ENCODE measurements at places on chromosomes 13 and 19.
A peak's percentile ranks its signal among the peaks of the same experiment; 100 is the strongest.

GRCh38 chr19:55552620-55553019 is 7.3 kb upstream of the SBK3 start:
- DNase-seq, result no peak

DNA sequence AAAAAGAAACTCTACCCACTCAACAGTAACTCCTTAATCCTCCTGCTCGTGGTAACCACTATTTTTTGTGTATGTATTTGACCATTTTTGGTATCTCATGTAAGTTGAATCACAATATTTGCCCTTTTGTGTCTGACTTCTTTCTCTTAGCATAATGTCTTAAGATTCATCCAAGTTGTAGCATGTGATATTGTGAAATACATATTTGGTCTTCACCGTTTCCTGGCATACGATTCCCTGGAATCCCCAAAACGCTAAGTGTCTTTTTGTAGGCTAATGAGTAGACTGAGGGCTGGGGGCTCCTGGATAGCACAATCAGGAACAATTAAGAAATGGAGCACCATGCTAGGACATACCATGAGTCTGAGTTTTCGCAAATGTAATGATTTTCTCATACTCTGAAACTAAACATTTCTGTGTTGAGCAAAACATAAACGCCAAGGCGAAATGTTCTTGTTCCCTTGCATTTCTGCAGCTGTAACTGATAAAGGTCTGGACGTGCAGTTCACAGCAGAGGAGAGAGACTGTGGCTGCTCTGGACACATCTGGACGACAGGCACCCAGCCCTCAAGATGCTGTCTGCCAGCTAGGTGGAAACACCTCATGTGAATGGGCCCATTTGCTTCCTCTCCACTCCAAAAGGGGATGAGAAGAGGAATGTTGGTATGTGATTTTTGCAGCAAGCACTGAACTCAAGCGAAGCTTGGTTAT is 38.4 kb downstream of the BRD4 start:
- DNase-seq, result no peak

- no peak for DNase-seq
Measured at GRCh38 chr13:32639502-32640105, 53.4 kb downstream of the PDS5B start.

GRCh38 chr19:31962561-31962996 is 382.8 kb upstream of the ZNF507 start:
- no peak for DNase-seq

DNA sequence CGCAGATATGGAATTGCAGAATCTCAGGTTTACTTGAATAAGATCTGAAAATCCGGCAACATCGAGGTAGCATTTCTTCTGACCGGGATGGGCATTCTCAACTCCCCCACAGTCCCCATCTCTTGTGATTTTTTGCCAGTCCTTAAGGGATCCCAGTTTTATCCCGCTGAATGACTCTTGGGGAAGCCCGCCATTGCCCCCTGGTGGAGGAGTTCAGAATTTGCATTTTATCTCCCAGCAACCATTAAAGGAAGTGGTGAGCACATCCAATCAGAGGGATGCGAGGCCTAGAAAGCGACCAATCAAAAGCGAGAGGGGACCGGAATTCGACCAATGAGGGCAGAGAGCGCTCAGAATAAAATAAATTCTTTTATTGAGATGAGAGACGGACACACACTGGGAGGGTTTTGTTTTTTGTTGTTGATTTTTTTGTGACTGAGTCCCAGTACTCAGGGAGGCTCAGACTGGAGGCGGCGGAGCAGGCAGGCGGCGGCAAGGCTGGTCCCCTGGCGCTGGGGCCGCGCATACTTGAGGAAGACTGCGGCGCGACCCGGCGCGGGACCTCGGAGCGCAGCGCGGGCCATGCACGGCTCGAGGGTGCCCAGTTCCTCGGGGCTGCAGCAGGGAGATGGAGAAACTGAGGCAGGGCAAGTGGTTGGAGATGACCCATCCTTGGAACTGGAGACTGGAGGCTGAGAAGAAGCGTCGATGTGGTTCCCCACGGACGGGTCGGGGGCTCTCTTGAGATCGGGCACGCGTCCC is 3.9 kb upstream of the TTC9B start:
- DNase-seq, result peak; percentile 80

GRCh38 chr13:110466266-110466915 is 95.1 kb downstream of the RAB20 start:
- DNase-seq, result no peak

DNA sequence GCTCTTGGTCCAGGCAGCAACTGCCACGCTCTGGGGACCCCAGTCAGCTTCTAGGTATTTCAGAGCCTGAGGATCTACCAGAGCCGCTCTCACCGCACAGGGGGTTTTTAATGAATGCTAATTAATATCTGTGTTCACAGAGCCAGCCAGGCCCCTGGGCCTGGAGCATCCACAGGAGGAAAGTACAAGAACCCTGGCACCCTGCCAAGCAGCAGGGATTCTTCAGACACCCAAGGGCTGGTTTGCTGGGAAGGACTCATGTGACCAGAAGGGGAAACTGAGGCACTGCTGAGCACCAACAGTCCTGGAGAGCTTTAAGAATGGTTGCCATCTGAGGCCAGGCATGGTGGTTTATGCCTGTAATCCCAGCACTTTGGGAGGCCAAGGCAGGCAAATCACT is 38.0 kb upstream of the ADGRE5 start:
- DNase-seq, result no peak

DNA sequence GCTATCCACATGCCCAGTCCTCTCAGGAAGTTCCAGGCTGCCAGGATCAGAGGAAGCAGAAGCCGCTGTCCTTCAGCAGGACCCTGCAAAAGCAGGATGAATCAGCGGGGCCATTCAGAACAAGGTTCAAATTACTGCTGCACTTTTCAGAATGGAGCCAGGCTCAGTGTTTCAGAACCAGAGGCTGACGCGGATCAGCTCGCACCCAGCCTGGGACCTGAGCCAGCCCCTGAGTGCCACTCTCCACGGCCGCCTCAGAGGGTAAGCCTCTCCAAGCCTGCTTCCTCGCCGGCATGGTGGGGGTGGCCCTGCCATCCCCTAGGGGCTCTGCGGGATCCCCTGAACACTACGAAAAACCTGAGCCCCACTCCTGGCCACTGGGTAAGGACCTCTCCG is 24.7 kb downstream of the RASA3 start:
- DNase-seq, result no peak

- no peak for DNase-seq
Measured at GRCh38 chr19:55418185-55418584, 10.6 kb upstream of the UBE2S start.

- no peak for DNase-seq
Measured at GRCh38 chr13:107301724-107302374, 733.9 kb upstream of the ARGLU1 start.

- no peak for DNase-seq
Measured at GRCh38 chr13:49341941-49342340, 94.2 kb downstream of the CDADC1 start.

DNA sequence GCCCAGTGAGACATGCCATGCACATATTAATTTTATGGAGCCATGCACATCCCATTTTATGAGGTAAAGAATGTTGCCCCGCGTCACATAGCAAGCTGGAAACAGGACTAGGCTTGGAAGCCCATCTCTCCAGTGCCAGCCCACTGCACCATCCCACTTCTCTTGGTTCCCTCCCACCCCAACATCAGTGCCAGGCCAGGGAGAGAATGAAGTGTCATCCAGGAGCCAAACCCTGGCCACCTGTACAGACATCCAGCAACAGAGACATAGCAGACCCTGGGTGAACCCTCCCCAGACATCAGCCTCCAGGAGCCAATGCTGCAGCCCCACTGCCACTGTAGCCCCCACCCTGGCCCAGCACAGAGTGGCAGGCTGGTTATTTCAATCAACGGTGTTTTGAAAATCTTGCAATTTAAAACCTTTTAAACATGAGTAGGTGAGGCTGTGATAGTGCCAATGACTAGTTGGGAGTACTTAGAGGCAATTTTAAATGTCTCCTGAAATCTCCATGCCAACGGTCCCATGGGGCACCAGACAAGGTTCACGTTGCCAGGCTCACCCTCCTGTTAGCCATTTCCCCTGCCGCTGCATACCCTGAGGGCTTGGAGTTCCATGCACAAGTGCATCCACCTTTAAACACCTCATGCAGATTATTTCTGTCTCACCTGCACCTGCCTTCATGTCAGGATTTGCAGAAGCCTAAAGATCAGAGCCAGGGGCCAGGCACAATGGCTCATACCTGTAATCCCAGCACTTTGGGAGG is 34.7 kb downstream of the VSTM2B start:
- no peak for DNase-seq

- DNase-seq, result no peak
Measured at GRCh38 chr13:43446126-43446525, 340.6 kb downstream of the ENOX1 start.

DNA sequence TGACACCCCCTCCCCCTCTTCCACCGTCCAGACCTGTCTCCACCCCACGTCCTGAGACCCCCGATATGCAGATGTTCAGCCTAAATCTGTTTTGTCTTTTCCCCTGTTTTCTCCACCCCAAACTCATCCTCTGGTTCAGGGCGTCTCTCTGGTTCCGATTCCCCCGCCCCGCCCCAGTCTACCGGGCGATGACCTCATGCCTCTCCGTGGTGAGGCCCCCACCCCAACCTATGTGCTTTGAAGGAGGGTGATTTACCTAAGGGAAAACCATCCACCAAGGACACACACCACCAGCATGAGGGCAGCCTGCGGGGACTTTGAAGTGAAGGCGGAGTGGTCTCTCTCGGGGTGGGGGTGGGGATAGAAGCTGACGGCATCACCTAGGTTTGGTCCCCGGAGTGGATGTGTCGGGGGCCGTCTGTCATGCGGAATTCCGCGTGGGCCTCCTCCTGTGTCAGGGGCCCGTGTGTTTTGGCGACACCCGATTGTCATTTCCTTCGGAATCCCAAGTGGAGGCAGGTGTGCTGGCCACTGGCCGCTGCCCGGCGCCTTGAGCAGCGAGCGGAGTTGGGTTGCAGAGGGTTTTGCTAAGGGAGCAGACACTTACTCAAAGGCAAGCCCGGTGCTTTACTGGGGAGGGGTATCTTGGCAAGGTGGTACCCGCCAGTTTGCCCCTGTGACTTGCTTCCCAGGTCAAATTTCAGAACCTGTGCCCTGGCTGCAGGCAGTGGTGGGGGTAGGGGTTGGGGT is 1.4 kb downstream of the FZR1 start:
- no peak for DNase-seq

- DNase-seq, result no peak
Measured at GRCh38 chr19:18763674-18764590, 27.2 kb downstream of the COMP start.

GRCh38 chr19:4692251-4693077 is 22.3 kb upstream of the MYDGF start:
- no peak for DNase-seq

- DNase-seq, result no peak
Measured at GRCh38 chr13:30984620-30985019, 52.2 kb downstream of the TEX26 start.

- no peak for DNase-seq
Measured at GRCh38 chr19:55481148-55481793, 3.7 kb upstream of the NAT14 start.

DNA sequence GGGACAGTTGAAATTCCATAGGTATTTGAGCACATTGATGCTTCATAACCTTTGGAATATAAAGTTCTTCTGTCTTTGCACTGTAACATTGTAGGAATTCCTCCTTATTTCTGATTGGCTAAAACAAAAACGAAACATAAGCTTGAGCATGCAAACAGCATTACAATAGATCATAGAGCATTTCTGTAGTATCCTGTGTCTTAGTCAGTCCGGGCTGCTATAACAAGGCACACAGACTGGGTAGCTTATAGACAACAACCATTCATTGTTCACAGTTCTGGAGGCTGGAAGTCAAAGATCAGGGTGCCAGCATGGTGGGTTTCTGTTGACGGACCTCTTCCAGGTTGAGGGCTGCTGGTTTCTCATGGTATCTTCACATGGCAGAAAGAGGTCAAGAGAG is 188.7 kb upstream of the SOX21 start:
- no peak for DNase-seq

- DNase-seq, result no peak
Measured at GRCh38 chr19:18109733-18110608, 12.4 kb downstream of the MAST3 start.

- no peak for DNase-seq
Measured at GRCh38 chr13:20974981-20975585, 72.5 kb upstream of the XPO4 start.

- DNase-seq, result no peak
Measured at GRCh38 chr19:32012206-32012605, 333.2 kb upstream of the ZNF507 start.

DNA sequence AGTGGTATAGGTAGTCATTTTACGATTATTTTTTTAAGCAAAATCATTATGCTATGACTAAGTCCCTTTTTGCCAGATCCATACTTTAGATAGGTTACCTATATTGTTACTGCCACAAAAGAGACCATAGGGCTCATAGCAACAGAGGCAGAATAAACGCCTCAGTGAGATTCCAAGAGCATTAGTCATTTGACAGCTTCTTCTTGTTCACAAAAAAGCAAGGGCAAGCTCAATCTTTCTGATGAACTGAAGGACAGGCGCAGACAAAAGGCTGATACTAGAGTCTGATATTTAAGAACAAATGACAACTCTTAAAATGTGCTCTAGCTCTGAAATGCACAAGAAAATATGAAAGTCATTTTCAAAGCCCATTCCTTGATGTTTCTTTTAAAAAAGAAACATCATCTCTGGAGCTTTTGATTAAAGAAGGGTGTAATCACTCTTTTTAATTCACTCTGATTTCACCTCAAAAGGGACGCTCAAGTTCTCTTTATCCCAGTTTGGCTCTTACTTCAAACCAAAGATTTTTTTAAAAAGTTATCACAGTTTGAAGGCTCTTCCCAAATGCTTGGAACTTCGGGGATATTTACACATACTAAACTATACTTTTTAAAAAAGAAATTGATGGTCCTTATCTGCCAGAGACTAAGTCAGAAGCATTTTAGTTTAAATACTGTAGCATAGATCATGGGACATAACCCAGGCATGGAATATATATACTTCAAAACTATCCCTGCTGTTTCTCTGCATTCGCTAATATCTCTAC is 187.2 kb downstream of the EFNB2 start:
- no peak for DNase-seq

- DNase-seq, result no peak
Measured at GRCh38 chr19:6930190-6930589, 42.8 kb downstream of the ADGRE1 start.

Measured in cerebellar nuclear complex (tissue), 1 donor.